ENCODE measurements at places on chromosomes 7 and 10. TPM values are rescaled to one million over a fixed set of nuclear protein-coding genes. Genes with fewer than 3 reads are reported as not detected.

The MGAM2 gene
- total RNA-seq: 0.01 TPM

The STEAP2 gene
- total RNA-seq: 4.7 TPM

The SPDYE3 gene
- total RNA-seq: not detected

The SPDYE2 gene
- not detected for total RNA-seq

The SLC26A4 gene
- 0.02 TPM for total RNA-seq

The SDK1 gene
- total RNA-seq: 0.27 TPM

The LAMB1 gene
- 118 TPM for total RNA-seq

The EN2 gene
- total RNA-seq: 1.0 TPM

The OR2A1 gene
- total RNA-seq: not detected

The MSMB gene
- total RNA-seq: not detected

The GJD4 gene
- 0.06 TPM for total RNA-seq

The CEP55 gene
- total RNA-seq: 65.6 TPM

The PLXDC2 gene
- 0.02 TPM for total RNA-seq

The HOXA7 gene
- total RNA-seq: 4.9 TPM

The TET1 gene
- total RNA-seq: 0.57 TPM

The ITPRID1 gene
- not detected for total RNA-seq

The ZPBP gene
- total RNA-seq: not detected

The NKX1-2 gene
- not detected for total RNA-seq

The CRHR2 gene
- not detected for total RNA-seq

The VWDE gene
- 0.63 TPM for total RNA-seq

The MPP7 gene
- 0.07 TPM for total RNA-seq
